ENCODE measurements at places on chromosomes 4 and X.

DNA sequence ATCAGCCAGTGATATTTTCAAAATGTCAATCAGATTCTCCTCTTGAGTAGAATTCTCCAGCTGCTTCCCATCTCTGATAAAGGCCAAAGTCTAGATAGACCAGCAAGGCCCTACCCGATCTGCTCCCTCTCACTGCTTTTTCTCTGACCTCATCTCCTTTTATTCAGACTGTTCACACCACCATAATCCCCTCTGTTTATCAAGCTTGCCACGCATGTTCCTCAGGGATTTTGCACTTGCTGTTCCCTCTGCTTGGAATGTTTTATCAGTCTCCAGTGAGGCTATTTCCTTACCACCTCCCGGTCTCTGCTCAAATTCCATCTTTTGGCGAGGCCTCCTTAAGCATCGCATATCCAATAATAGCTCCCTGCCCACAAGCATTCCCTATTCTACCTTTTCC lies 20.1 kb downstream of the NOCT start:
- H3K36me3 ChIP-seq: peaks cover 3% of the 10 kb centered on the region
- H3K27ac ChIP-seq: no peak overlapping the region
- no peaks in the 10 kb centered on the region for H3K27me3 ChIP-seq

DNA sequence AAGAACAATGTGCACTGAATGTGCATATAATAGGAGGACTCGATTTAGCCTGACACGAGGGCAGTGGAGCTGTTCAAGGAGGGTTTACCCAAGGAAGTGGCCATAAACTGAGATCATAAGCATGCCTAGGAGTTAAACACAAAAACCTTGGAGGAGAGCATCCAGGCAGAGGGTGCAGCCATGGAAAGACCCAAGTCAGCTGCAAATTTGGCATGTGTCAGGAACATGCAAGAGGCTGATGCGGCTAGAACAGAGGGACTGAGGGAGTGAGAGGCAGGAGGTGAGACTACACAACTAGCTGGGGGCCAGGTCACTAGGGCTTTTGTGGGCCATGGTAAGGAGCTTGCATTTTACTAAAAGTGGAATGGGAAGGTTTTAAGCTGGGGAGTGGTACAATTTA lies 55.6 kb downstream of the PRPS1 start:
- DNase-seq: no peak
- H3K4me1 ChIP-seq: peaks cover 38% of the 10 kb centered on the region
- H3K4me3 ChIP-seq: no peak overlapping the region

- peaks cover 4% of the 10 kb centered on the region for H3K4me1 ChIP-seq
- DNase-seq: no peak
- no peaks in the 10 kb centered on the region for H3K27me3 ChIP-seq
- H3K36me3 ChIP-seq: no peaks in the 10 kb centered on the region
Observed at GRCh38 chrX:153685156-153685536, 2.6 kb upstream of the SLC6A8 start.

DNA sequence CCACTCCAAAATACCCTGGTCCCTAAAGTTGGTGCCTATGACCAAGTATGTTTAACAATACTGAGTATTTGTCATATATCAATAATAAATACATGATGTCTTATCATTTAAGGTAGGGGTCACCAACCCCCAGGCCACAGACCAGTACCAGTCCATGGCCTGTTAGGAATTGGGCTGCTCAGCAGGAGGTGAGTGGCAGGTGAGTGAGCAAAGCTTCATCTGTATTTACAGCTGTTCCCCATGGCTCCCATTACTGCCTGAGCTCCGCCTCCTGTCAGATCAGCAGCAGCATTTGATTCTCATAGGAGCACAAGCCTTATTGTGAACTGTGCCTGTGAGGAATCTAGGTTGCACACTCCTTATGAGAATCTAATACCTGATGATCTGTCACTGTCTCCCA lies 126.2 kb downstream of the HNRNPD start:
- no peaks in the 10 kb centered on the region for H3K27me3 ChIP-seq
- no peaks in the 10 kb centered on the region for H3K4me1 ChIP-seq
- no peaks in the 10 kb centered on the region for H3K36me3 ChIP-seq
- no peak for DNase-seq

DNA sequence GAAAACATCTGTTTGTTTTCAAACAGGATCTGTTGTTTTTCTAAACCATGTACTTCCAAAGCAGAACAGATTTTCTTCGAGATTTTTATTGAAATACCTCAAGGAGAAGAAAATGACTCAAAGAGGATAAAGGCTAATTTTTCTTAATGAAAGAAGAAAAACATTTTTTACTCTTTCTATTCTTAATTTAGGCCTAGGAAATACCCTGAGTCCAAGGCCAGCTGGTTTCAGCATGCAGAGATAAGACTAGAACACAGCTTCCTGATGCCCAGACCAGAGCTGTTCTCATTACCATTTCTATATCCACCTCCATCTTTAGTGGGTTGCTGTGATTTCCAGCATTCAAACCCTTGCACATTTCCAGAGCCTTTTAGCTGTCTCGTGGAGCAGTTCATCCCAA lies 18.3 kb downstream of the GAB1 start:
- H3K27ac ChIP-seq: peak overlapping the region; percentile 88
- H3K27me3 ChIP-seq: no peaks in the 10 kb centered on the region
- peaks cover 73% of the 10 kb centered on the region for H3K4me1 ChIP-seq
- no peaks in the 10 kb centered on the region for H3K36me3 ChIP-seq

DNA sequence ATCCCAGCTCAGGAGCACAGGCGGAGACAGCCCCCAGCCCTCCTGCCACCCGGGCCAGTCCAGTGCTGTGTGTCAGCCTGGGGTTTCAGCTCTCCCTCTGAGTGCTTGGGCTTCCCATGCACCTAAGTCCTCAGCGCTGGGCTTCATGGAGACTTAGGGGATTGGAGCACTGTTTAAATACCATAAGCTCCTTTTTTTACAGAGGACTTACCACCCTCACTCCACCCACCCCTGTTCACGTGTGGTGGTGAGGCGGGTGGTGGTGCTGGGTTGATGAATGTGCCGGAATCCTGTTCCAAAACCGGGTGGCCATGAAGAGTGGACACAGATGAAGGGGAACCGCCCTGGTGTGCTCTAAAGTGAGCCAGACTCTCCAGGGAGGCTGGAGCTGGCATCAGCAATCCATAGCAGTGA lies 66.9 kb downstream of the PSAPL1 start:
- H3K27me3 ChIP-seq: peaks cover 28% of the 10 kb centered on the region
- no peaks in the 10 kb centered on the region for H3K4me1 ChIP-seq
- DNase-seq: no peak
- no peaks in the 10 kb centered on the region for H3K36me3 ChIP-seq

DNA sequence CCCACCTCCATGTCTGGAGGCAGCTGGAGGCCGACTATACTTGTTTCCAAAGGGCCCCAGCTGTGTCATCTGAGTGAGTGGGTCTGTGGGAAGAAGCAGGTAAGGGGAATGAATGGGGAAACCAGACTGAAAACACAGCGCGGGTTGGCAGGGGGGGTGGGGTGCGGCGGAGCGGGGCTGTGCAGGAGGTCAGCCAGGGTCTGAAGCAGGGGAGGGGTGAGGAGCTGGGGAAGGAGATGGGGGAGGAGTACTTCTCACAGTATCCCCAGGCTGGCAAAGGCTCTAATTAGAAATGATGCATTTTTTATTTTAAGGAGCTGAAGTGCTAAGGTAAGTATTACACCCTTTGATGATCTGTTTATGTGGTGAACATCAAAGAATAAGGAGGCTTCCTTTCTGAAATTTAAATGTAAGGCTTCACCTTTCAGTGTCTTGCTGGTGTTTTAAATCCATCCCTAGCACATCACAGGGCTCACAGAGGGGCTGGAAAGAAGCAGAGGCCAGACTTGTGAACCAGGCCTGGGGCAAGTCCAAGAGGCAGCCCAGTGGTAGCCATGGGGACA lies 37.5 kb downstream of the SMIM20 start:
- H3K27me3 ChIP-seq: peaks cover 8% of the 10 kb centered on the region
- H3K4me1 ChIP-seq: peaks cover 3% of the 10 kb centered on the region
- H3K36me3 ChIP-seq: no peaks in the 10 kb centered on the region
- H3K4me3 ChIP-seq: no peak overlapping the region

DNA sequence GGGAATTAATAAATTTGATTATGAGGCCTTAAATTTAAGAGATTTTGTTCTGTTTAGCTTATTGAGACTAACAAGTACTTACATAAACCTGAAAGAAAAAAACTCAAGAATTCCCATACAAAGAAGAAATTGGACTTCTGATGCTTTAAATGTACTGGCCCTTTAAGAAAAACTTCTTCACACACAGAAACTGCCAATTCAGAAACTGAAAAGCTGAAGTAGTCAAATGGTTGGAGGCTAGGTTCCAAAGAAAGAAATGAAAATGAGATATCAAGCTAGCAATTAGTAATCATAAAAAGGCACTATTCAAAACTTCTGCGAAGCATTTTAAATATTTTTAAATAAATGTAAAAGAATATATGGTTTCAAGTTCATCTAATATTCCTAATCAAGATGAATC lies 151.3 kb downstream of the THOC2 start:
- no peak overlapping the region for H3K4me3 ChIP-seq
- H3K27ac ChIP-seq: no peak overlapping the region
- no peaks in the 10 kb centered on the region for H3K4me1 ChIP-seq
- DNase-seq: no peak
- H3K36me3 ChIP-seq: no peaks in the 10 kb centered on the region

DNA sequence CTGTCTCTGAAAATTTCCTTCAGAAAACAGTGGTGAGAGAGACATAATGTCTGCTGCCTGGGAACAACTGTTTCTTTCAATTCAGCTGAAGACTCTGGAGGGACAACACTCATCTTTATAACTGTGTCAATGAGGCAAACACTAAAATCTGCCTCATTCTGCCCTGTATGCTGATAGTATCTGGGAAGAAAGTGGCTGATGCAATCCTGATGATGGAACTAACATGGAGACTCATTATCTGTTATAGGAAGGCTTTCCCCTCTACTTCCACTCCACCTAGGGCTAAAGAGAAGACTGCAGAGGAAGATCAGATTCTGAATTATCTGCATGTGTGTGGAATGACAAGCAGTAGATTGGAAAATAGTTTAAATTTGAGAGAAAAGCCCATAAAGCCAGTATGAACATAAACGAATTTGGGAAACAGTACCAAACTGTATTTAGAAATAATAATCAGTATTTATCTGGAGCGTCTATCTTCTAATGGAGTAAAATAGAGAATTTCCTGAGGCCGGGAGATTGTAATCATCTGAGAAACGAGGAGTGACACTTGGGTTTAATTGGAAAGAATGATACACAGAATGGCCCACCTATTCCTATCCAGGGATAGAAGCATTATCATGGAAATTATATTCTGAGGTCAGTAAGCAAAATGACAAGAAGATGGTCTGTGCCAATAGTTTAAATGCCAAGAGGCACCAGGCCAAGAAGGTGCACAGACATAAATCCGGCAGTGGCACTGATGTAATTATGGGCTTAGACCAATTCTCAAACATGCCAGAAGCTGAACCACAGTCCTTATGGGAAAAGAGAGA lies 85.4 kb downstream of the SHISA3 start:
- no peaks in the 10 kb centered on the region for H3K4me1 ChIP-seq
- H3K27me3 ChIP-seq: no peaks in the 10 kb centered on the region
- H3K36me3 ChIP-seq: no peaks in the 10 kb centered on the region
- H3K27ac ChIP-seq: no peak overlapping the region
- no peak for DNase-seq

- DNase-seq: no peak
- H3K4me1 ChIP-seq: peaks cover 13% of the 10 kb centered on the region
- no peaks in the 10 kb centered on the region for H3K27me3 ChIP-seq
- no peak overlapping the region for H3K27ac ChIP-seq
- H3K36me3 ChIP-seq: no peaks in the 10 kb centered on the region
Observed at GRCh38 chr4:10354225-10354624, 103.0 kb downstream of the ZNF518B start.

GRCh38 chrX:43643662-43644061 lies 12.4 kb upstream of the MAOA start:
- no peaks in the 10 kb centered on the region for H3K36me3 ChIP-seq
- H3K27ac ChIP-seq: peak overlapping the region; percentile 78
- DNase-seq: no peak
- H3K4me1 ChIP-seq: peaks cover 16% of the 10 kb centered on the region

- no peaks in the 10 kb centered on the region for H3K4me1 ChIP-seq
- no peak overlapping the region for H3K27ac ChIP-seq
- no peaks in the 10 kb centered on the region for H3K27me3 ChIP-seq
- H3K4me3 ChIP-seq: no peak overlapping the region
- H3K36me3 ChIP-seq: no peaks in the 10 kb centered on the region
Observed at GRCh38 chrX:114334473-114334982, 249.4 kb upstream of the HTR2C start.

All from keratinocyte (primary cell).